ENCODE measurements at places on chromosomes 1 and 21.

- no peak for DNase-seq
Measured at GRCh38 chr1:96981181-96981580, 259.6 kb downstream of the PTBP2 start.

GRCh38 chr1:110208916-110209645 lies 1.0 kb upstream of the KCNC4 start:
- DNase-seq = no peak

DNA sequence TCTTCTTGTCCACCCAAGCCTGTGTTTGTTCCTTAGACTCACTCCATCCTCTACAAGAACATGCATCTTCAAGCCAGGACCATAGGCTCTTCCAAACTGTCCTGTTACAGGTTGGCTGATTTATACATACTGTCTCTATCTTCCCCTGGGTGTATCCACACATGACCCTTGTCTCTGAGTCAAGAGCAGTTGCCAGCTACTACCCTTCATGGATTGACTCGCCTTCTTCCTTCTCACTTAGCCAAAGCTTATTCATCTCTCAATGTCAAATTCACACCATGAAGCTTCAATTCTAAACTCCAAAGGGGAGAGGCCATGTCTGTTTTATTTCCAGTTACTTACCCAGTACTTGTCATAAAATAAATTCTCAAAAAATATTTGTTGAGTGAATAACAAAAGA lies 64.1 kb upstream of the CACHD1 start:
- no peak for DNase-seq

DNA sequence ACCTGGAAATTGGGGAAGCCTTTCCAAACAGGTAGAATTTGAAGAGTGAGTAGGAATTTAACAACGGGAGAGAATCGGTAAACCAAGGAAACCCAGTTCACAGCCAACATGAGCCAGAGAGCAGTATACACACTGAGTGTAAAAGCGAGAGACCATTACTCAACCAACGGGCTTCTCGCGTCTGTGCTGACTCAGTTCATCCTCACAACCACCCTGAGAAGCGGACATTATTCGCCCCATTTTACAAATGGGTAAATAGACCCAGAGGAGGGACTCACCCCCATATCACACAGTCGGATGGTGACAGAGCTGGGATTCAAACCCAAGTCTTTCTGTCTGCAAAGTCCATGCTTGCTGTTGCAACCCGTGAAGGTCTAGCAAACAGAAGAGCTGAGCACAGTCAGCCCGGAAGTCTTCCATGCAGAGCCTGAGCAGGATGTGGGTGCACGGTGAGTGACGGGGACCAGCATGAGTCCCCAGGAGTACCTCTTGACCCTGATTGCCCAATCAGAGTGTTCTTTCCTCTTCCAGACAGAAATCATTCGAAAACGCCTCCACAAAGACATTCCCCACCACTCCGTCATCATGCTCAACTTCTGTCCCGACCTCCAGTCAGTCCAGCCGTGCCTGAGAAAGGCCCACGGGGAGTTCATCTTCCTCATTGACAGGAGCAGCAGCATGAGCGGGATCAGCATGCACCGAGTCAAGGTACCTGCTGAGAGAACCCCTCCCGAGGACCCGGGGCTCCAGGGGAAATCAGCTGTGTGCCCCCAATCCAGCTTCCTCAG lies 32.3 kb downstream of the VWA5B1 start:
- no peak for DNase-seq

- DNase-seq = no peak
Measured at GRCh38 chr1:223682502-223682901, 17.0 kb upstream of the CAPN8 start.

DNA sequence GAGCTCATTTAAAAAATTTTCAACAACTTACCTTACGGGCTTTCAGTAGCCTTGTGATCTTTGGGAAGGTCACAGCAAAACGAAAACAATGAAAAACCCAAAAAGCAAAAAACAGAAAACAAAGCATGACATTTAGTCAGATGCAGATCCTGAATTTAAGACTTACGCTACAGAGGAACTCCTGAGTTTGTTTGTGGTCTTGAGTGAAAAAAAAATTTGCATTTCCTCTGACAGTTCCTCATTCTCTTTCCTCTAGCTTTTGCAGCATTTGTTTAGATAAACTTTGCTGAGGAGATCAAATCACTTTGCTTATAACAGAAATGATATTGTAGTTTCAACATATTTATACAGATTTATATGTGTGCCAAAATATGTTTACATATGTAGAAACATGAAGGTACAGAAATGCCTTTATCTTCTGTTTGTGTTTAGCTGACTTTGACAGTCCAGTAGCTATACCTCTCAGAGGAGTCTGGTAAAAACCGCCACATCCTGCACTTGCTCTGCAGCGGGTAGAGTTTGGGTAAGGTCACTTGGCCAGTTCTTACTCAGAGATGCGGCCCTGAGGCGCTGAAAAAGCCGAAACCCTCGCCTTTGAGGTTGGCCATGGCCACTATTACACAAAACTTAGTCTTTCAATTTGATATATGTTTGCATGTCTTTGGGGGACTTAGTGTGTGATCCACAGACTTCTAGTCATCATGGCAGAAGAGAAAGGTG lies 142.5 kb downstream of the TNR start:
- no peak for DNase-seq

DNA sequence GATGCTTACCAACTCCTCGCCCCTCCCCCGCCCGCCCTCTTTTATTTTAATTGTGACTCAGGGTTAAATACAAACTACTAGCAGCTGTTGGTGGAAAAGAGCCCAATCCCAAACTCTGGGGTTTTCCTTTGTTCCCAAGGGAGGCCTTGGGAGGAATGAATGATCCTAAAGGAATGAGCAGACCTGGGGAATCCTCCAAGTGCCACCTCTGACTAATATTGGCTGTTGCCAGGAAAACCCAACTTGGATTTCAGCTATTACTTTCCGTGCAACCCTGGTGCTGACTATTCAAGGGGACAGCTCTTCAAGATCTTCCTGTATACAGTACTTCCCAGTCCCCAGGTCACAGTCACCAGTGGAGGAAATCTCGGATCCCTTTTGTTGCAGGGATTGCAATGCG lies 1.3 kb upstream of the S100A10 start:
- peak; percentile 75 for DNase-seq

DNA sequence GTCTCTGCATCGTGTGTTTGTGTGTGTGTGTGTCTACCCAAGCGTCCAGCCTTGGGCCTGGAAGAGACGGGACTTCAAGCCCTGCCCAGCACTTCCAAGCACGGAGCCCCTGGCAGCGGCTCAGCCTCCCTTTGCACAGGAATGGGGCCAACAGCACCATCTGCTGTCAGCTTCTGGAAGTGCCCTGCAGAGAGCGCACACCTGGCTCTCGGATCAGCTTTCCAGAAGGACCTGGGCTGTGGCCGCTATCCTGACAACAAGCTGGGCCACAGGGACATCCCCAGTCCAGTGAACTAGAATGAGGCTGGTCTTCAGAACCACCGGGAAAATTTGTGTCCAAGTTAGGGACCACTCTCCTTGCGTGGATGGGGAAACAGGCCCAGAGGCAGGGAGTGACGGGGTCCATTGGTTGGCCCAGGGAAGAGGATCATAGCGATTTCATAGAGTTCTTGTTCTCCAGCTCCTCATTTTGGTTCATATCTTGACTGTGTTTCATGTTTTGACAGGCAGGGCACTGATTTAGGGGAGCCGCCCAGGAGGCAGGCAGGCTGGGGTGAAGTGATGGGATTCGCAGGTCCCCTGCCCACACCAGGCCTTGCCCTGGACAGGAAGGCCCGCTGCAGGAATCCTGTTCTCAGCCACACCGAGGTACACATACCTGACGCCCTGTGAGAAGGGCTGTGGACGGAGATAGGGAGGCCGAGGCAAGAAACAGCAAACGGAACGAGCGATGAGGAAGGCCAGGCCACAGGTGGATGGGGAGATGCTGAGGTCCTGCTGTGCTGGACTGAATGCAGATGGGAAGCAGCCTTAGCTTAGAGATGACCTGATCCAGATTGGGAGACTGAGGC lies 38.4 kb downstream of the TAS1R2 start:
- peak; percentile 14 for DNase-seq

- DNase-seq = no peak
Measured at GRCh38 chr1:209791920-209792319, 7.6 kb upstream of the C1orf74 start.

GRCh38 chr1:183285256-183285655 lies 99.2 kb downstream of the LAMC2 start:
- no peak for DNase-seq

DNA sequence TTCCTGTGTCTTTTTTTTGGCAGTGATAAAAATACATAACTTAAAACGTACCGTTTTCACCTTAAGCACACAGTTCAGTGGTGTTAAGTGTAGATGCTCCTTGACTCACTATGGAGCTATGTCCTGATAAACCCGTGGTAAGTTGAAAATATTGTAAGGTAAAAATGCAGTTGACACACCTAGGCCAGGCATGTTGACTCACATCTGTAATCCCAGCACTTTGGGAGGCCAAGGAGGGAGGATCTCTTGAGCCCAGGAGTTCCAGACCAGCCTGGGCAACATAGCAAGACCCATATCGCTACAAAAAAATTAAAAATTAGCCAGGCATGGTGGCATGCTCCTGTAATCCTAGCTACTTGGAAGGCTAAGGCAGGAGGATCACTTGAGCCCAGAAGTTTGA lies 73.6 kb upstream of the COG2 start:
- no peak for DNase-seq

- no peak for DNase-seq
Measured at GRCh38 chr1:23581219-23581618, 21.9 kb upstream of the ID3 start.

- no peak for DNase-seq
Measured at GRCh38 chr21:35337573-35337972, 288.5 kb upstream of the RUNX1 start.

DNA sequence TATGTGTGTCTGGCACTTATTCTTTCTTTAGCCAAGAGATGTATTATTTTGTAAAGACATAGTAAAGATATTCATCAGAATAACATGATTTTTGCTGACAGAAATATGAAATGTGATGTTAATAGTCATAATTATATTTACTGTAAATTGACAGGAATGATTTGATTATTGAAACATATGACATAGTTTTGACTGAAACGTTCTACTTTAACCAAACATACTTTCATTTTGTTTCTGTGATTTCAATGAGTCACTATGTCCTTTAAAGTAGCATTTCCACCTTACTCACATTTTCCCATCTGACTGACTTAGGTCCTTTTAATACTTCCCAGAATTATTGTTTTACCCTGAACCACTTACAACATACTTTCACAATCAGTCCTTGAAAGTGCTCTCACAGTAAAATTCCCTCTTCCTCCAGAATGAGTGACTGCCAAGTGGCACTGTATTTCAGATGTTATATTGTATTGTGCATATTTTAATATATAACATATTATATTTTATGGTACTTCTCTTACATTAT lies 437.9 kb downstream of the NCAM2 start:
- no peak for DNase-seq

- DNase-seq = no peak
Measured at GRCh38 chr21:36904093-36904666, 62.3 kb downstream of the HLCS start.

- no peak for DNase-seq
Measured at GRCh38 chr1:210129759-210130158, 102.8 kb upstream of the SERTAD4 start.
